Activated naive CD8-positive, alpha-beta T cell treated with anti-CD3 and anti-CD28 coated beads, Interleukin-2, amount 50 U/mL, for 16 hours (primary cell): ENCODE measurements at places on chromosomes 4 and X.

GRCh38 chr4:1463927-1464540, 57.8 kb upstream of the NKX1-1 start:
- no peak for DNase-seq

DNA sequence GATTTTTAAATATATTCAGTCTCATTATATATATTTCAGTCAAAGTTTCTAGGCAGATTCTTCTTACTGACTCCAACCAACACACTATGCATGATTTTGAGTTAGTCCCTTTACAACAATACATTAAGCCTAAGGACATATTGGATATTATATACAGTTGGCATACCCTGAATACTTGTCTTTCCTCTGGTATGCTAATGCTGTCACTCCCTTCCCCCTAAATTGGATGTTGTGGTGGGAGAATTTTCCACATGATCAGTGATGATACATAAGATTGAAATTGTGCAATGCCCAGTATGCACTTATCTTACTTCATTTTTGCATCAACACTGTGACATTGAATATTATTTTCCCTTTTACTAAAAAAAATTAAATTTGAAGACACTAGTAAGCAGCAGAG, 935.2 kb downstream of the PCDH7 start:
- no peak for DNase-seq

DNA sequence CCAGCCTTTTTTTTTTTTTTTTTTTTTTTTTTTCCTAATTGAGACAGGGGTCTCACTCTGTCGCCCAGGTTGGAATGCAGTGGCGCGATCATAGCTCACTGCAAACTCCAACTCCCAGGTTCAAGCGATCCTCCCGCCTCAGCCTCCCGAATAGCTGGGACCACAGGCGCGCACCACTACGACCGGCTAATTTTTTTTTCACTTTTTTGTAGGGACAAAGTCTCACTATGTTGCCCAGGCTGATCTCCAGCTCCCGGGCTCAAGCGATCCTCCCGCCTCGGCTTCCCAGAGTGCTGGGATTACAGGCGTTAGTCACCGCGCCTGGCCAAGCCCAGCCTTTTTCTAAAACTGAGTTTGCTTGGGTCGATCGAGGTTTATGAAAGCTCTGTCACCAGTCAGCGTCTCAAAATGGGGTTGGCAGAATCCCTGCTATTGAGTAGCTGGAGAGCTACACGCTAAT, 1.3 kb upstream of the OTUD5 start:
- DNase-seq, result no peak

GRCh38 chr4:7335344-7336066, 99.2 kb downstream of the PSAPL1 start:
- DNase-seq, result no peak

- DNase-seq, result no peak
Observed at GRCh38 chrX:132716006-132716405, 227.2 kb upstream of the MBNL3 start.

GRCh38 chr4:118981839-118982381, 93.3 kb downstream of the SYNPO2 start:
- no peak for DNase-seq

DNA sequence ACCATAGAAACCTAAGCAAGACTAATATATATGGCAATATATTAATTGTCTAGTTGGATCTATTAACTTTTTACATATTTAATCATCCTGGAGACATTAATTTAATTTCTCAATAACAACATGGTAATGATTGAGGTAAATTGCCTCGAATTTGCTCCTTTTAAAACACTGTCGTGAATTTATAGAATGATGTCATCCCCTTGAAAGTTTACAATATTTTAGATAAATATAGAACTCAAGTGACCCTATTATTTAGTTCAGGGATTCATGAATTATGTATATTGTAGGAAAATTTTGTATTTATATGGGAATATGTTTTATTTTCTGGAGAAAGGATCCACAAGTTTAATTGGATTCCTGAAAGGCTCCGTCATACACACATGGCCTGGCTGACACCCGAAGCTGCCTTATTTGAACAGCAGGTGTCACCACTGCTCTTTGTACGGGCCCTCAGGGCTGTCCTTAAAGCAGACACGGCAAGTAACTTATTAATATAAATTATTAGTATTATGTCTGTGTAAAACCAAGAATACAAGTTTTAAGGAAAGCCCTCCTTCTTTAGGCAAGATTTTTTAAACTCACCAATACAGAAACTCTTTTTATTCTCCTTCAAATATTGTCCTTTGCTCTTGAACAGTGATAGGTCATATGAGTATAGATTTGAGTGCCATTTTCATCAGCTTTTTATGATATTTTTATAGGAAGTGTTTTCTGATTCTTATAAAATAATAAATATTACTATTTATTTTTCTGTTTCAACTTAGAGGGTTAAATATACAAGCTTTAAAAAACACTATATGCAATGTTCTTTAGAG, 1.9 kb upstream of the PLRG1 start:
- DNase-seq, result peak; percentile 41

DNA sequence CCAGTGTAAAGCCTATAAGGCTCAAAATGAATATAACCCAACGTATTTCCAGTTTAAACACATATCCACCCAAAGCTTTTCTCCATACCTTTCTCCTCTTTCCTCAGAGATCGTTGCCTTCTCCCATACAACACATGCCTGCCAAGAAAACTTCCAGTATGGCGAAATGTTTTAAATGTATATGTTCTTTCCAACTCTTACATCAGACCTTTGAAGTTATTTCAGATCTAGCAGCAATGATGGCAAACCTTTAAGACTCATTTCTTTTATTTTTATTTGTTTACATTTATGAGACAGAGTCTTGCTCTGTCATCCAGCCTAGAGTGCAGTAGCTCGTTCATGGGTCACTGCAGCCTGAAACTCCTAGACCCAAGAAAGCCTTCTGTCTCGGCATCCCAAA, 265.4 kb downstream of the BMPR1B start:
- DNase-seq, result no peak

DNA sequence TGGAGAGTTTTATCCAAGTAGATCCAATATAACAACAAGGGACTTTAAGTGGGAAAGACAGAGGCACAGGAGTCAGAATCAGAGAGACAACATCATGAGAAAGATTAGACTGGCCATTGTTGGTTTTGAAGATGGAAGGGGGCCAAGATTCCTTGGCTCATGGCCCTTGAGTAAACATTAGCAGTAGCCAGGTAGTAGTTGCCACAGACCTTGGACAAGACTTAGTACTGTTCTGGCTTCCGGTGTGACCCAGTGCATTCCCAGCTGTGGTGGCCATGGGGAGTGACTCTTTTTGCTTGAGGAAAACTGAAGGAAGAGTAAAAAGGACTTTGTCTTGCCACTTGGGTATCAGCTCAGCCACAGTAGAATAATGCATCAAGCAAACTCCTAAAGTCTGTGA, 462.2 kb upstream of the CPXCR1 start:
- no peak for DNase-seq

DNA sequence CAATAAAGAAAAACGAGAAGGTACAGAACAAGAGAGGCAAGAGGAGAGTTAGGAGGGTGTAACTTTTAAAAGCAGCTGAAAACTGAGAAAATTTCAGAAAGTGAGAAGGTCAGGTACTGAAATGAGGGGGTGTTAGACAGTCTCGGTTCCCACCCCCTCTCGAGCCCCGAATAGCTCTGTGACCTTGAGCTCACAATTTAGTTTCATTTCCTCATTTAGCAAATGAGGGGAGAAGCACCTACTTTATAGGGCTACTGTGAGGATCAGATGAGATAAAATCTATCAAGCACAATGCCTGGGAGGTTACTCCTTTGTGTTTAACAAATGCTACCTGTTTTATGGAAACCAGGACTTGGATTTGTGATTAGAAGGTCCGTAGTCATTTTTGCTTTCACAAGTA, 4.9 kb downstream of the UGT8 start:
- no peak for DNase-seq

- no peak for DNase-seq
Observed at GRCh38 chr4:183987987-183988392, 82.9 kb downstream of the STOX2 start.

DNA sequence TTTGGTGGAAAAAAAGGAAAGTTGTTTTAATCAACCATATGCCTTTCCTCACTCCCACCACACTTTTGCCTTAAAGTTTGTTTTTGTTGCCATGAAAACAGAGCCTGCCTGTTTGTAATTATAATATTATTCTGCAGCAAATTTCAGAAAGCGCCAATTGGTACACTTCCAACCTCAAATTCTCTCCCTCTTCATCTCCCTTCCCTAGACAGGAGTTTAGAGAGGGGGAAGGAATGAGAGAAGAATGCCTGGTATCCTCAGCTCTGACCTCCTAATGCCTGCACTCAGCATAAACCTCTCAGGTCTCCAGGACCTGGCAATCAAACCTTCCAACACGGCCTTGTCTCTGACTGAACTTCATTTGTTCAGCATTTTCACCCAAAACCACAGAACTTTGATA, 138.4 kb upstream of the HCCS start:
- no peak for DNase-seq

- DNase-seq, result no peak
Observed at GRCh38 chr4:1015746-1016145, 4.3 kb downstream of the FGFRL1 start.

DNA sequence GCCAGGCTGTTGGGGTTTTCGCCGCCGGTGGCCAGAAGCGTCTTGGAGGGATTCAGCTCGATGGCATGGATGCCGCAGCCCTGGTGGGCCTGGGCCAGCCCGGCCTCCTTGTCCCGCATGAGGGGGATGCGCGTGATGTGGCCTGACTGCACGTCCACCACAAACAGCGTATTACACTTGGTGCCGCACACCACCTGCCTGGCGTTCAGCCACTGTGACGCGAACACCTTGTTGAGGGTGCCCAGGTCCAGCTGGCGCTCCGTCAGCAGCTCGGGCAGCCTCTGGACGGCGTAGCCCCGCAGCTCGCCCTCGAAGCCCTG, 728 bp downstream of the DCAF12L2 start:
- DNase-seq, result no peak

DNA sequence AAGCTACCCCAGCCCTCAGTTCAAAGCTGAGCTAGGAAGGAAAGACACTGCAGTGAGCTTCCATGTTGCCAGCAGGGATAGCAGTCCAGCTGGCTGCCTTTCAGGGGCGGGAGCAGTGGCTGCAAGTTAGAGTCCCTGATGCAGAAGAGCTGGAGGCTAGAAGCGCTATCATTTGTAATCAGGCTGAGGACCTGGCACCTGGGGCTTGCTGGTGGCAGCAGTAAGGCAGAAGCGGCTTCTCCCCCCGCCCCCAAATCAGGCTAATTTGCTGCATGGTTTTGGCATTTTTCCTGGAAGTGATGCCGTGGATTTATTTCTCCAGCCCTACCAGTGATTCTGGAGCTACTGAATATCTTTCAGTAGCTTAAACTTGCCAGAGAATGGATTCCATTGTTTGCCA, 203.3 kb downstream of the CLCN4 start:
- no peak for DNase-seq

- no peak for DNase-seq
Observed at GRCh38 chr4:188015025-188015940, 19.7 kb downstream of the ZFP42 start.

- no peak for DNase-seq
Observed at GRCh38 chrX:10070714-10071436, 85.9 kb upstream of the CLCN4 start.

DNA sequence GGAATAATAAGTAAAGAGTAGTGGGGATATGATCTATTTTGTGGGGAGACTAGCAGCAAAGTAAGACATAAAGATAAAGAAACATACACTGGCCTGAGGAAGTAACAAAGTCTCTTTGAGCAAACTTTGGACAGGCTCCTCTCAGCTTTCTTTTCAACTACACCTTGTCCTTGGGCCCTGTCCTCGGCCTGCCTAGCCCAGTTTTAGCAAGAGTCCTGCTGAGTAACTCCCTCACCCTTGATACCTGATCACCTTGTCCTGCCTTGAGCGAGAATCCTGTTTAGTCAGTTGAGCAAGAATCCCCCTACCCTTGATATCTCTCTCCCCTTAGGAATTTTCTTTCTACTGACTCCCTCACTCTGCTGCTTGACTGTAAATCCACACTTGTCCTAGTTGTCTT, 11.5 kb downstream of the HNRNPH2 start:
- DNase-seq, result no peak

- no peak for DNase-seq
Observed at GRCh38 chr4:119783189-119783983, 154.8 kb upstream of the PDE5A start.

DNA sequence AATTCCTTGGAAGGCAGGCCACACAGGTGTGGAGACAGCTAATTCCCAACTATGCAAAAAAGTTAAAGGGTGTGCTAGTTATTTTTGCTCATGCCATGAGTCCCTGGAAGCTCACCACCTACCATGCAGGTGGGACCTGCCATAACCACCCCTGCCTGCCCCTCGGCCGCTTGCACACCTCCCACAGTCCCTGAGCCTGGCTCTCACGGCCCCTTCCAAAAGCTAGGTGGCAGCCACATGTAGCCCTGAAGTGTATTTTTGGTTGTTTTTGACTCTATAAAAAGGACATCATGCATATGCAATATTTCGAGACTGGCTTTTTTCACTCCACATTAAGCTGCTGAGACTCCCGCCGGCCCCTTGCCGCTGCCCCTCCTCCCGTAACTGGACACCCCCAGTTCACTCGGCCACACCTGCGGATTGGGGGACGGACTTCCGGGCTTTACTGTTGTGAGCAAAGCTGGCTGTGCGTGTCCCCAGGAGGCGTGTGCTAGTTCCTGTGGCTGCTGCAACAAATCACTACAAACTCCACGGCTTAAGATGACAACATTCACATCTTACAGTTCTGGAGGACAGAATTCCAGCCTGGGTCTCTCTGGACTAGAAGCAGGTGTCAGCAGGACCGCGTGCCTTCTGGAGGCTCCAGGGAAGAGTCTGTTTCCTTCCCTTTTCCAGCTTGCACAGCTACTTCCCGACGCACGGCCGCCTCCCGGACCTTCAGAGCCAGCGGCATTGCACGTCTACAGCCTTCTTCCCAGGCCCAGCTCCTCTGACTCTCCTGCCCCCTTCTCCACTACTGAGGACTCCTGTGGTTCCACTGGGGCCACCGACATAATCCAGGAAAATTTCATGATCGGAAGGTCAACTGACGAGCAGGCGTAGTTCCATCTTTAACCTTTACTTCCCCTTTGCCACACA, 24.8 kb downstream of the ZFYVE28 start:
- DNase-seq, result no peak

GRCh38 chr4:121939690-121940089, 12.2 kb downstream of the TRPC3 start:
- no peak for DNase-seq

- no peak for DNase-seq
Observed at GRCh38 chr4:140092094-140092851, 61.7 kb downstream of the MAML3 start.

- DNase-seq, result no peak
Observed at GRCh38 chr4:4577359-4577875, 35.6 kb upstream of the STX18 start.

- no peak for DNase-seq
Observed at GRCh38 chr4:118869808-118870342, 18.8 kb upstream of the SYNPO2 start.

- DNase-seq, result no peak
Observed at GRCh38 chr4:2180410-2180809, 61.5 kb downstream of the HAUS3 start.

DNA sequence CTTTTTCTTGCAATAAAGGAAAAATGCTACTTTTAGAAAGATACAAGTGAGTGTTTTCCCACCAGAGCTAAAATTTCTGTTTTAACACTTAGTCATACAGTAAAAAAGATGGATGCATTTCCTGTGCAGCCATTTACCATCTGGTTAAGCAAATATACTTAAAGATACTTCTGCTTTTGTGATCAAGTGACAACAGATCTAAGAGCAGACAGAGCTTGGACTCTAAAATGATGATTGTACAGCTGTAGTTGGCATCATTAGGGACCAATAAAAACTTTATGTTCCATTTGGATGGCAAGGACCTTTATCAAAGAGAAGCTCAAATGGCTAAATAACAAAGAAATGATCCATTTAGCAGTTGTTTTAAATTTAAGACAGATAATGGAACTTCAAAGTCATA, 270.8 kb downstream of the FSTL5 start:
- no peak for DNase-seq
